AG20443 (cell line): ENCODE measurements at places on chromosomes 6 and 20.

DNA sequence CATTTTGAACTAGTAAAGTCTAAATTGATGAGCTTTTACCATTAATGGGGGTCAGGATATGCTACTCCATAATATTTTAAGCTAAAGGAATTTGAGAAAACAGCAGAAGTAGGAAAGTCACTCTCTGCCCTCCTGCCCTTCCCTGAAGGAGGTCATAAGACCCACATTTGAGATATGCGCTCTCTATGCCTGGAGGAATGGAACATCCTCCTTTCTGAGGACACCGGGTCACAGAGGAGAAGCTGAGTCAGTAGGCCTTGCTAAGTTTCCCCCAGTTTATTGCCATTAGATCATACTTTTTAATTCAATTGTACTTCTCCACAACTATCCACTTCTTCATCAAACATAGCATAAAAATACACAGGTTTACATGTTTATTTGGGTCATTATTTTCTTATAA lies 40.3 kb downstream of the AKAP7 start:
- DNase-seq, result no peak

- no peak for DNase-seq
These were observed 7.9 kb upstream of the GPRC6A start for GRCh38 chr6:116836606-116837342.

DNA sequence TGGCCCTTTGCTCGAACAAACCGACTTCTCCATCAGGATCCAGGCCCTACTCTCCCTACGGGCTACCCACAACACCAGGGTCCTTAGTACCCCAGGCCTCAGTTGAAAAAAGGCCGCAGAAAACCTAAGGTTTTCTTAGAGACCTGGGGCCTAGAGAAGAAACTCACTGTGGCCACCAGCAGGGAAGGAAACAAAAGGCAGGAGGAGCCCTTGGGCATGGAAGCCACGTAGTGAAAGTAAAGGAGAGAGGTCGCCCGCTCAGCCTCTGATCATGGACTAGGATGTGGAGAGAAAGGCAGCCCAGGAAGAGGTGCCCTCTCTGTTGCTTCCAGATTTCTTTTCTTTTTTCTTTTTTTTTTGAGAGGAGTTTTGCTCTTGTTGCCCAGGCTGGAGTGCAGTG lies 31.5 kb downstream of the CPNE5 start:
- no peak for DNase-seq

GRCh38 chr6:42446996-42447395 lies 4.7 kb downstream of the TRERF1 start:
- no peak for DNase-seq

DNA sequence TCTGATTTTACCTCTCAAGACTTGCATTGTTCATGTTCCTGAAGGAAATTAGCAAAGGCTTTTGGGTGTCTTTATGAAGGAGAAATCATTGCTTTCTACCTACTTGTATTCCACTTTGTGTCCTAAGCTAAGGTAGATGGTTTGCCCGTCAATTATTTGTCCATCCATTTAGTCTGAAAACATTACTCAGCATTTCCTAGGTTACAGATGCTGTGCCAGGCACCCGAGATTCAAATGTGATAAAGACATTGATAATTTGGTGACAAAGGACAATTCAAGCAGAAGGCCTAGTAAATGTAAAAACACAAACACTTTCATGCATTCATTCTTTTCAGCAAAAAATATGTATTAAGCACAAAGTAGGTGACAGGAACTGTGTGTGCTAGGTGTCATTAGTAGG lies 251.1 kb downstream of the FARS2 start:
- no peak for DNase-seq

DNA sequence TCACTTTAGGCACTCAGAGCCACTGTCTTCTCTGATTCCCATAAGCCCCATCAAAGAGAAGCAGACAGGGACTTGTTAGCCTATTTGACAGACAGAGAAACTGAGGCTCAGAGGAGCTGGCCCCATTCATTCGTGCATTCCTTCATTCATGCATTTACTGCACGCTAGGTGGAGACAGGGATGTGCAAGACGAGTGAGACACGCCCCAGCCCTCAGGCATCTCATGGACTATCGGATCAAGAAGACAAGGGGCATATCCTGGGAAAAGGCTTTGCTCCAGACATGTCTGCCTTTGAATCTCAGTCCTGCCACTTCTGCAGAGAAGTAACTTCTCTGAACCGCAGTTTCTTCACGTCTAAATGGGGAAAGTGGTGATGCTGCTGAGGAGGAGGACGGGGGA lies 54.1 kb downstream of the BPIFB1 start:
- no peak for DNase-seq

GRCh38 chr20:21788082-21788481 lies 82.6 kb downstream of the PAX1 start:
- no peak for DNase-seq

- DNase-seq, result no peak
These were observed 27.8 kb downstream of the THBS2 start for GRCh38 chr6:169225887-169226286.

DNA sequence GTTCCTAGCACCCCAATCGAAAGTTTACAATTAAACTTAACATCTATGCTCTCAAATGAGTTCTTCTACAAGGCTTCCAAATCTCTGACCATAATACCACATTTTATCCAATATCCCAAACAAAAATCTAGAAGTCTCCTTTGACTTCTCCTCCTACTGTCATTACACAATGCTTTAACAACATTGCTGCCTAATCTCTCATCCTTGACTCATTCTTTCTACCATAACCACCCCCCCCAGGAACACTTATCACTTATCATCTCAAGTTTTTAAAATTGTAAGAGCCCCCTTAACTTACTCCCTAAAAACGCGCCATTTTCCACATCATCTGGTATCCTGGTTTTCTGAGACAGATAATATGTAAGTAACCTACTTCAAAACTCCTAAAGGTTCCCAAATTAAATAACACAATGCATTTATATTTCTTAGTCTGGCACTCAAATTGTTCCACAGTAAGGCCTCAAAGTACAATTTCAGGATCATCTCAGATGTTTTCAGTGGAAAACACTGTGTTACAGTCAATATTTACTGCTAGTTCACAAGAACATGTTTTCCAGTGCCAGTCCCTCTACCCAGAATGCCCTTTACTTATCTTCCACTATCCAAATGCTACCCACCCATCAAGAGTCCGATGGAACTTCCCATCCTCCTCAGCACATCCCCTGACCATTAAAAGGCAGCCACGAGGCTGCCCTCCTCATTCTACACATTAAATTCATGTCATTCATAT lies 308.2 kb upstream of the THEMIS start:
- peak; percentile 50 for DNase-seq

GRCh38 chr6:46395530-46395929 lies 95.7 kb downstream of the RCAN2 start:
- DNase-seq, result no peak

GRCh38 chr6:89924231-89924630 lies 30.0 kb downstream of the GJA10 start:
- DNase-seq, result no peak

GRCh38 chr6:104483225-104483834 lies 376.4 kb downstream of the HACE1 start:
- no peak for DNase-seq

DNA sequence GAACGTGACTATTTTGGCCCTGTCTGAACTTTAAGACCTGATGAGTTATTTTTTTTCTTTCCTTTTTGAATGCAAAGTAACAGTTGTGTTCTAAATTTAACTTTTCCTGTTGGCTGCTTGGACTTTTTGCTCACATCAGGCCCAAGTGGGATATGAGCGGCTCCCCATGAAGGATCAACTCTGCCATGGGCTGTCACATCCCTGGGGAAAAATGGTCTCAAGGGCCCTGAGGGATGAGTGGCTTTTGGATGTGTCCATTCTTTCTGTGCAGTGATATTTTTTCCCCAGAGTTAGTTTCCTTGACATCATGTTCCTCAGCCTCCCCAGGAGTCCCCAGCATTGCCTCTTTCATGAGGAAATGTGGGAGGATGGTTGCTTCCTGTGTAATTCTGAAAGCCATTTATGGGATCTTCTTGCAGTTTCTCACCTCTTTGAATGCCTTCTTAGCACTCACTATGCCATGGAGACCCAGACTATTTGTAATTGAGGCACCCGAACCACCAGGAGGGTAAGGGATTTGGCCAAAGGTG lies 92.5 kb downstream of the SLC24A3 start:
- DNase-seq, result no peak

DNA sequence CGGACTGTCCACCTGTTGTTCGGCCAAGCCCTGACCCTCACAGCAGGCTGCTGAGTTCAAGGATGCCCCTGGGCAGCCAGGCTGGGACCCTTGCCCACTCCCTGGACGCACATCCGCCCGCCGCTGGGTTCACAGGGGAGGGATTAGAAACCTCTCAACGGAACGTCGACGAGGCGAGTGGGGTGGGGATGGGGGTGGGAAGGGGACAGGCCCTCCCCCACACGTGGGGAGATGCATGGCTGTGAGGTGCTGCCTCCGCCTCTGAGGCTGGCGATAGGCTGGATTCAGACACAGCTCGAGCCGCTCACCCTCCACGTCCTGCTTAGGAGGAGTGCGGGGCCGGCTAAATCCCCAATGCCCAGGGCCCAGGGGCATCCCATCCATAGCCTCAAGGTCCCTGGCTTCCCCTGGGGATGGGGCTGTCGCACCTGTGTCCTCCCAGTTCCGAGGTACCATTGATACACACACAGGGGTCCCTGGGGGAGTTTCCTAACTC lies 90.6 kb upstream of the BHLHE23 start:
- DNase-seq, result no peak

- no peak for DNase-seq
These were observed 64.9 kb upstream of the PAX1 start for GRCh38 chr20:21640556-21640955.
